Purkinje cell (primary cell): ENCODE measurements at places on chromosomes 7 and 10. TPM values are rescaled to one million over a fixed set of nuclear protein-coding genes. Genes with fewer than 3 reads are reported as not detected.

Gene ASB13
- 8.9 and 10.0 TPM in 2 replicates for polyA plus RNA-seq

Gene TAC1
- polyA plus RNA-seq: 296 and 336 TPM in 2 replicates

Gene SUGCT
- polyA plus RNA-seq: 1.4 and 2.2 TPM in 2 replicates

Gene CYREN
- 1.3 and 1.9 TPM in 2 replicates for polyA plus RNA-seq

Gene FZD8
- 0.12 and 1.3 TPM in 2 replicates for polyA plus RNA-seq

Gene CACNB2
- polyA plus RNA-seq: 102 and 134 TPM in 2 replicates

Gene ANKRD1
- polyA plus RNA-seq: not detected in 2 replicates

Gene SCIN
- not detected in 2 replicates for polyA plus RNA-seq

Gene FEZF1
- not detected in 2 replicates for polyA plus RNA-seq

Gene ACHE
- polyA plus RNA-seq: 0.73 and 1.6 TPM in 2 replicates

Gene TAF5
- 2.5 and 6.7 TPM in 2 replicates for polyA plus RNA-seq

Gene ST8SIA6
- not detected in 2 replicates for polyA plus RNA-seq

Gene LRRD1
- not detected in 2 replicates for polyA plus RNA-seq

Gene NUTM2B
- polyA plus RNA-seq: not detected in 2 replicates

Gene SNX10
- polyA plus RNA-seq: 255 and 276 TPM in 2 replicates

Gene ZNF853
- polyA plus RNA-seq: not detected in 2 replicates

Gene ARHGAP22
- polyA plus RNA-seq: 2.6 and 4.8 TPM in 2 replicates

Gene SEC31B
- 1.6 and 3.7 TPM in 2 replicates for polyA plus RNA-seq

Gene GLI3
- polyA plus RNA-seq: 0.46 and 0.65 TPM in 2 replicates

Gene OGDHL
- 12.7 and 15.0 TPM in 2 replicates for polyA plus RNA-seq

Gene AGR2
- not detected in 2 replicates for polyA plus RNA-seq

Gene FANK1
- 0.70 and 4.2 TPM in 2 replicates for polyA plus RNA-seq

Gene INSYN2A
- polyA plus RNA-seq: 0.60 and 0.74 TPM in 2 replicates

Gene NUPR2
- polyA plus RNA-seq: 3.0 TPM in 1 of 2 replicates, not detected in the other

Gene PPP1R17
- polyA plus RNA-seq: 814 and 845 TPM in 2 replicates

Gene CTAGE8
- polyA plus RNA-seq: not detected in 2 replicates

Gene CCDC136
- 27.8 and 30.8 TPM in 2 replicates for polyA plus RNA-seq

Gene OPN1SW
- 0.97 and 2.2 TPM in 2 replicates for polyA plus RNA-seq

Gene GNGT1
- not detected in 2 replicates for polyA plus RNA-seq

Gene HTR7
- polyA plus RNA-seq: 3.1 and 3.6 TPM in 2 replicates

Gene NPY4R
- polyA plus RNA-seq: not detected in 2 replicates

Gene TFEC
- not detected in 2 replicates for polyA plus RNA-seq

Gene EPHB4
- not detected in 2 replicates for polyA plus RNA-seq

Gene SPDYE2
- polyA plus RNA-seq: 0.35 TPM in 1 of 2 replicates, not detected in the other

Gene RGR
- polyA plus RNA-seq: 3.0 and 5.1 TPM in 2 replicates

Gene WNT8B
- polyA plus RNA-seq: not detected in 2 replicates

Gene PCDH15
- 0.29 and 2.6 TPM in 2 replicates for polyA plus RNA-seq

Gene SYNPO2L
- not detected in 2 replicates for polyA plus RNA-seq

Gene CFAP58
- 0.23 and 0.57 TPM in 2 replicates for polyA plus RNA-seq

Gene MYPN
- 0.73 and 1.8 TPM in 2 replicates for polyA plus RNA-seq

Gene SLC16A12
- polyA plus RNA-seq: not detected in 2 replicates

Gene EPO
- not detected in 2 replicates for polyA plus RNA-seq

Gene CPED1
- not detected in 2 replicates for polyA plus RNA-seq
